ENCODE measurements at places on chromosomes 3 and 15. TPM values are rescaled to one million over a fixed set of nuclear protein-coding genes. Genes with fewer than 3 reads are reported as not detected.

DNA sequence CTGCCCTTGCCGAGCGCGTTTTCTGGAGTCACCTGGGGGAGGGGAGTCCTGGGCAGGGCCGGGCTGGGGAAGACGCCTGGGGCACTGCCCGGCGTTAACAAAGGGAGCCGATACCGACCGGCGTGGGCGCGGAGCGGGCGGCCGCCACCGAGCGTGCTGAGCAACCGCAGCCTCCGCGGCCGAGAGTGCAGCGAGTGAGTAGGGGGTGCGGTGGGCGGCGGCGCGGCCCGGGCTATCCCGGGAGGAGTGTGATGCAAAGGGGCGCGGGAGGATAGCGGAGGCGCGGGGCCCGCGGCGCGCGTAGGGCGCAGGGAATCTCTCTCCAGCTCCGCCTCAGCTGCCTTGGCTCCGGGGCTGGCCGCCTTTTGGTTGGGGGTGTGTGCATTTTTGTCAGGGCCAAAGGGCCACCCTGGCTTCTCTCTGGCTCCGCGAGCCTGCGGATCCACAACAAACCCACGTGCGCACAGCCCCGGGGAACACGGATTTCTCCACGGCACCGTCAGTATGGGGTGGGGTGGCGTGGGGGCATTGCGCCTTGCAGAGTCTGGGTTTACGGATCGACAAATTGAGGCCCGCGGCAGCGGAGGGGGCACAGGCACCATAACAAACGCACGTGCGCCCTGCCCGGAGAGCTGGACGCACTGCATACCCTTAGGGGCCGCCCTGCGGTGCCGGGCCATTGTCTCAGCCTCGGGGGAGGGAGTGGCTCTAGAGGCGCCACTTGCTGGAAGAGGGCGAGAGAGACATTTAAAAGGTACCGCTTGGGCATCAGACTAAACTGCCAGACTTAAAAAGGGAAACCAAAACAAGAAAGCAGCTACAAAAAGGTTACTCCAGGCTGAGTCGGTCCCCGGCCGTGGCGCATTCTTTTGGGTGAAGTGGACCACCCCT lies 560 bp downstream of the ST6GAL1 start:
- peak; percentile 67 for DNase-seq

- peak; percentile 82 for DNase-seq
Measured at GRCh38 chr3:52705688-52706686, at the start of the genes GLT8D1 and SPCS1. GLT8D1 (minus strand) TSS chr3:52705791; CDS start chr3:52700460, 5,331 bp downstream. SPCS1 (plus strand) TSS chr3:52706106; CDS start chr3:52706247, 141 bp downstream.

- no peak for DNase-seq
Measured at GRCh38 chr3:76824658-76825240, 215.2 kb upstream of the ROBO2 start.

- DNase-seq: no peak
Measured at GRCh38 chr15:38090678-38091077, 156.2 kb downstream of the TMCO5A start.

Gene ADGRG7
- not detected for total RNA-seq

Gene MAP2K1
- total RNA-seq: 43.7 TPM

DNA sequence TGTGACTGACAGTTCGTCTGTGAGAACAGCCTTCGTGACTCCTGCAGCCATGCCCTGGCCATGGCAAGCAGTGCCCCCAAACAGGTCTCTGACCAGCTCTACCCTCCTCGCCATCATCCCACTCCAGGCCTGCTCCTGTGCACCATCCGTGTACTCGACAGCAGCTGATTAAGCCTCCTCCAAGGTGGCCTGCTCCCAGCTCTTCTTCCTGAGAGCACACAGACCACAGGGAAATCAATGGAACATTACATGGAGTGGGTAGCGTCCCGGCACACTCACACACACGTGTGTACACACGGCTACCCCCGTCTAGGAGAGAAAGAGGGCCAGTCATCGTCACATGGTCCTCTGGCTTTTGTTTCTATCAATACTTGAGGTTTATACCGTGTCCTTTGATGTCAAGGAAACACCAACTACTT lies 21.1 kb downstream of the ANXA2 start:
- no peak for DNase-seq

Gene TIMP4
- 9.9 TPM for total RNA-seq

Gene ZSCAN2
- 5.8 TPM for total RNA-seq

Gene OR5H14
- total RNA-seq: not detected

GRCh38 chr3:52057812-52058495 lies 1.6 kb upstream of the DUSP7 start:
- no peak for DNase-seq

GRCh38 chr15:75163150-75163564 lies 38.5 kb upstream of the C15orf39 start:
- no peak for DNase-seq

DNA sequence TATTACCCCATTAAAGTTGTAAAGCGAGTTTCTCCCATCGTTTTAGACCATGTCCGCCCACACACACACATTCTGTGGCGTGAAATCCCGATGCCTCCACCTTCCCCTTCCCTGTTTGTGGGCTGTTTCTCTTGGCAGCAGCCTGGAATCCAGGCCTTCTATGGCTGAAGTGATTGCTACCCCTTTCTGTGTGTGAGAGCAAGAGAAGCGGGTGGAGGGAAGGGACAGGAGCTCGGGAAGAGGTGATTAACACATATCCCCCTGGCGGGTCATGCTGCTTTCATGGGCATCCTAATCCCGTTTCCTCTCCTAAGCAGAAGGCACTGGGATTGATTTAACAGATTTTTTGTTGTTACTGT lies 283.8 kb upstream of the RGMA start:
- DNase-seq: no peak

- peak; percentile 81 for DNase-seq
Measured at GRCh38 chr15:65980824-65981456, 111.6 kb downstream of the RAB11A start.

DNA sequence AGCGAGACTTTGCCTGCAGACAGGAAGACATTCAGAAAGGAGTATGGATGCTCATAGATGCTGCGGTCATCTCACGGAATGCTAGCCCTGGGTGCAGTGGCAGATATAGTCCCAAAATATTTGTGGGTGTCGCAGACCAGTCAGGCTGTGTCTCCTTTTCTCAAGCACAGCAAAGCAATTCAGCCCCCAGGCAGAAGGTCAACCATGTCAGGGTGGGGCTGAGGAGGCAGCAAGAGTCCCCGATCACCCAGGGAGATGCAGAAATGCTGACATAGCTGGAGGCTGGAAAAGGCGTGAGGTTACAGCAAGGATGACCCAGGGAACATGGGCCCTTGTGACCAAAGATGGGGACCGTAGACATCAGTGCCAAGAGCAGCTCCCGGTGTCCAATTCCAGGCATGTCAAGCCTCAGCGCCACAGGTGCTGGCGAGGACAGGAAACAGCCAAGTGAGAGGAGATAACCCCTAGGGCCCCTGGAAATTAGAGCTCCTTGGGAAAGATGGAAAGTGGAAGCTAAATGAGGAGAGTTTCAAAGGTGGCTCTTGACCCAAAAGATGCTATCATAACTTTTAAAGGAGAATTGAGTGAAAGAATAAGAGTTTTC lies 81.2 kb upstream of the ABHD17C start:
- no peak for DNase-seq

GRCh38 chr15:57306161-57306943 lies 70.0 kb upstream of the CGNL1 start:
- DNase-seq: peak; percentile 92

GRCh38 chr15:84922530-84922929 lies 38.1 kb downstream of the SLC28A1 start:
- DNase-seq: no peak

- DNase-seq: no peak
Measured at GRCh38 chr3:197798863-197799262, 7.8 kb downstream of the LRCH3 start.

GRCh38 chr3:43964640-43965039 lies 273.9 kb downstream of the ABHD5 start:
- no peak for DNase-seq

DNA sequence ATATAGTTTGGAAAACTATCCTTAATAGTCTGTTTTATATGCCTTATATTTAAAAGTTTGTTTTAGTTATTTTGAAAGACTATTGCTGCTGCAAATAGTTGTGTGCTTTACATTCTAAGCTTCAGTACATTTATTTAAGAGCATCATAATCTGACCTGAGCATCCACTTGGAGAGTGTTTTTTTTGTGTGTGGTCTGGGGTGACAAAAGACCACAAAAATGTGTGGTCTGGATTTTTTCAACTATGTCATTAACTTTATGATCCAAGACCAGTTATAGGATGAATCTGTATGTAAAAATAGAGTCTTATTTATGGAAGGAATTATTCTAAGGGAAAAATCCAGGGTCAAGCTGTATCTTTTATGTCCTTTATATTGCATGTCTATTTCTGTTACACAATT lies 77.4 kb downstream of the SLTM start:
- peak; percentile 4 for DNase-seq

DNA sequence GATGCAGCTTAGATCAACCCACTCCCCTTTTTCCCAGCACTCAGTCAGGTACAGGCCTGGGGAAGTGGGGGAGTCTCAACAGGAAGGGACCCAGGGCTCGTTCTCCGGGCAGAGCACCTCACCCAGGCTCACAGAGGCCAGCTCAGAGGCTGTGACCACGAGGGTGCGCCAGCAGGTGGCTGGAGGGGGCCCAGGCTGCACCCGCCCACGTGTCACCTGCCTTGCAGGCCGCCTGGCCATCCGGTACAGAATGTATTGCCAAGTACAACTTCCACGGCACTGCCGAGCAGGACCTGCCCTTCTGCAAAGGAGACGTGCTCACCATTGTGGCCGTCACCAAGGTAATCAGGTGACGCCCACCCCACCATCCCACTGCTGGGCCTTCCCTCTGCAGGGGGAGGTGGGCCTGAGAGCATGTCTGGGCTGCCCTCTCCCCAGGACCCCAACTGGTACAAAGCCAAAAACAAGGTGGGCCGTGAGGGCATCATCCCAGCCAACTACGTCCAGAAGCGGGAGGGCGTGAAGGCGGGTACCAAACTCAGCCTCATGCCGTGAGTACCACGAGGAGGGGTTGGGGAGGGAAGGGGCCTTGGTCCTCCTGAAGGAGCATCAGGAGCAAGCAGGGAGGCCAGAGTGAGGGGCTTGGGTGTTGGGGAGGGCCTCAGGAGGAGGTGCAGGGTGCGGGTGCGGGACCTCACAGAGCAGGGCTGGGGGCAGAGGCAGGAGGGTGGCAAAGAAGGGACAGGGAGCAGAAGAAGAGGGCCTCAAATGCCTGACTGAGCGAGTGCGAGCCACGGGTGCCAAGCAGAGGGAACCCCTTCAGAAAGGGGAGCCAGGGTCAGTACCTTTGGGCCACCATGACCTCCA lies 14.0 kb upstream of the LMAN1L start:
- no peak for DNase-seq

DNA sequence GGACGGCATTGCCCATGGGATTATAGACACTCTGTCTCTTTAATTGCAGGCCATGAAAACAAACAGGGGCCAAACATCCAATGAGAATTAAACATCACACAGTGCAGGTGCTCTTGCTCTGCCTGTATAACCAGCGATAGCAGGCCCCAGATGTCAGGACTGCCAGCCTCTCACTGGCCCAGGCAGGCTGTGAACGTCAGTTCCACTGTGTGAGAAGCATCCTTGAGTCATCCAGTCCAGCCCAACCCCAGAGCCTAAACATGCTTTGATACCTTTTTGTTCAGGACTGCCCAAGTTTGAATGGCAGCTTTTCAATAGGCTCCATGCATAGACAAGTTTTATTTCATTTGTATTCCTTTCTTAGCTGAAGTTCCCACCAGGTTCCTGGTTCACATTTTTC lies 189.8 kb downstream of the SLCO3A1 start:
- no peak for DNase-seq

Gene GP9
- not detected for total RNA-seq

DNA sequence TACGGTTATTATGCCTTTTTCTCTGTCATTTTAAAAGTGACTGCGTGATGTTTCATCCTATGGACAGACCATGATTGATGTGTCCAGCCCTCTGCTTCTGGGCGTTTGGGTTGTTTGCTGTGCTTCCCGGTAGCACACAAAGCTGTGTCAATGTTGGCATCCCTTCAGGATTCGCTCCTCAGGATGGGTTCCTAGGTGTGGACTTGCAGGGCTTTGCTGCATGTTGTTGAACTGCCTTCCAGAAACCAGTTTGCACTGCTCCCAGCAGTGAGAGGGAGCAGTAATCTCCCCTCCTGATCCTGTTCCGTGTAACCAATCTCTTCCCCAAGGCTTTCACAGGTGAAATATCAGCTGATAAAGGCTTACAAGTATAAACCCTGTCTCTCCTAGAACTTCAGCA lies 787 bp downstream of the TRPM1 start:
- no peak for DNase-seq

DNA sequence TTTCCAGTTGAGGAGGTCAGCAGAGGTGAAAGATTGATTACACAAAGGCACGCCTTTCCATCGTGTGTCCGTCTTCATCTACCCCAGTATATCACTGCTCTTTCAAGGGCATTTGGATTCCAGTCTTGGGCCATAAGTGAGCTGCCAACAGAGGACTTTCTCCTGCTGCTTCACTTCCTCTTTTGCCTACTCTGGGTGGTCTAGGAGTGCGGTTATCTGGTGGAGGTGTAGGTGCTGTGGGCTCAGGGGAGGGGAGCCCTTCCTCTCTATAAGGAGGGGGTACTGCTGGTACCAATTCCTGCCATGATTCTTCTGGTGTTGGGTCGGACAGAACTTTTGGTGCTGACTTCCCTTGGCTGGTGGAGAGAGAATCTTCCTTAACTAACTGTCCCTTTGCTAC lies 83.1 kb upstream of the VEPH1 start:
- DNase-seq: no peak

- peak; percentile 32 for DNase-seq
Measured at GRCh38 chr3:97917813-97918536, 54.3 kb downstream of the RIOX2 start.

Gene EPHB1
- total RNA-seq: not detected

GRCh38 chr15:99564221-99565048 lies 1.3 kb upstream of the MEF2A start:
- no peak for DNase-seq

DNA sequence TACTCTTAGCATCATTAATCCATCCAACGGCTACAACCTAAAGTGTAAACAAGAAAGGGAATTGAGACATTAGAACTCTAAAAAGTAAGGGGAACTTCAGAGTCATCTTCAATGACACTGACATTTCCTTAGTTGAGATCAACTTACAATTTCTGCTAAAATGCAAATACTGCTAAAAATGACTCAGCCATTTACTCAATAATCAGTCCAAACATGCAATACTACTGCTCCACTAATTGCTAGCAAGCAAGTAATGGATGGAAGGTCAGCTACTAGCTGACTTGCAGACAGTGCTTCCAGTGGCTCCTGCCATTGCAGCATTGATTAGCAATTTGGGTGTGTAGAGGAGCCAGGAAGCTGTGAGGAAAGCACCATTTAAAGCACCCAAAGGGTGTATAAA lies 28.4 kb downstream of the CD200R1L start:
- no peak for DNase-seq

Gene CNBP
- 324 TPM for total RNA-seq

GRCh38 chr3:64048631-64049061 lies 25.4 kb upstream of the PSMD6 start:
- DNase-seq: no peak

- no peak for DNase-seq
Measured at GRCh38 chr15:22884344-22884743, 45.9 kb downstream of the NIPA2 start.
